ENCODE measurements at places on chromosomes 5 and 9.

DNA sequence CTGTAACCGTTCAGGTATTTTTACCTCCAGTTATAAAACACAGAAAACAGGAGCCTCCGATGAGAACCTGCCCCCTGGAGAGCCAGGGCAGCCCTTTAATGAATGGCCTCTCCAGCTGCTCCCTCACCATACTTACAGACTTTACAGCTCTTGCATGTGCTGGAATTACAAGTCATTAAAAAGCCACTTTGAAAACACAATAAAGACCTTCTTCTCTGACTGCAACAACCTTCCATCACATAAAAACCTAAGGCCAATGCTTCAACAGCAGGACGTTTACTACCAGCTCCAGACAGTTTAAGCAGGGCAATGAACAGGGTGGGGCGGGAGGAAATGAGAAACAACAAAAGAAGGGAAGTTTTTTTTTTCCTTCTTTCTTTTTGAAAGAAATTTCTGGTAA is 213.8 kb downstream of the MLLT3 start:
- no peak for DNase-seq

GRCh38 chr9:1273859-1274258 is 223.7 kb downstream of the DMRT2 start:
- DNase-seq: no peak

DNA sequence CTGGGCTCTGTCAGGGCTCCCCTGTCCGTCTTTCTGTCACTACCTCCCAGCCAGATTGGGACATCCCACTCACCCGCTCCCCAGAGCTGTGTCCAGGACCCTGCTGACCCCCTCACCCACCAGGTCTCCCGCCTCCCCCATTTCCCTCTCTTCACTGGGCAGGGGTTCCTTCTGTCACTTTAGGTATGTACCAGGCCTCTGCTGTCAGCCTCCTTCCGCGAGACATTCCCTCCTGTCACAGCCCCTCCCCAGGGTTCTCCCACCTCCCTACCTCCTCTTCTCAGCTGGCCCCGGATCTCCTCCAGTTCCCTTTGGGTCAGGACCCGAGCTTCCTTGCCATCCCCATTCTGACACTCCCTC is 488 bp downstream of the POLR1E start:
- no peak for DNase-seq

DNA sequence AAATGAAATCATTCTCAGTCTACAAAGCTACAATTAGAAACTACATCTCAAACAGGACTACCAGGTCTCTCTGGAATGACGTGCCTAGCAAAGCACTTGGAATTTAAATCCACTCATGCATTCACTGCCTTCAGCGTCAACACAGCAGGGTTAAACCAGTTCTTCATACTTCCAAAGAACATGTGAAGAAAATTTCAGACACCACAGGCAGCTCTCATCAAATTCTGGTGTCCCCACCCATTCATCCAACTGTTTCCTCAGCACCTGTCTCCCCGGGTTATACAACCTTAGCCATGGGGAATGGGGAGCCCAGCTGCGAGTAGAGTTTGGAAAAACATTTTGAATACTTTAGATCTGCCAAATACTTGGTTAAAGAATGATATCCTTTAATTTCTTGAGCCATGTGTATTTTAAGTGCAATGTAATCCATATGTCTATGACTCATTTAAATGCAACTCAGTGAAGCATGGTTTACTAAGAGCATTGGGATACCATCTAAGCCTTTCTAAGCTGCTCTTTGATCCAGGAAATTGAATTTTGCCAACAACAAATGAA is 17.5 kb downstream of the ADAM19 start:
- DNase-seq: no peak

DNA sequence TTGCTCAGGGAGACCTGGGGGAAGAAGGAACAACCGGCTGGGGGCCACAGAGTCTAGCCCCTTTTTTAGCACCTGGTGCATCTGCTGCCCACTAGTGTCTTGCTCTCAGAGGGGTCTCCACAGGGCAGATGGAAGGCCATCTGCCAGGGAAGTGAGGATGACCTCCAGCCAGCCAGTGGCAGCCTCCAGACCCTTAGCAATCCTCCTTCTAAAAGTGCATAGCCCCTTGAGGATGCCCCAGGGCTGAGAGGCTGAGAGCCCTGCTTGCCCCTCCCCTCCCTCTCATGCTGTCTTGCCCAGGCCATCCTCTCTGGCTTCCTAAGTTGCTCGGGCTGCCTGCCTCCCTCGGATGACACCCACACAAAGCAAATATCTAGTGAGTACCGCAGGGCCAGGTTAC is 81.5 kb upstream of the PANK3 start:
- DNase-seq: no peak

GRCh38 chr9:137666513-137666822 is 47.7 kb downstream of the EHMT1 start:
- no peak for DNase-seq

DNA sequence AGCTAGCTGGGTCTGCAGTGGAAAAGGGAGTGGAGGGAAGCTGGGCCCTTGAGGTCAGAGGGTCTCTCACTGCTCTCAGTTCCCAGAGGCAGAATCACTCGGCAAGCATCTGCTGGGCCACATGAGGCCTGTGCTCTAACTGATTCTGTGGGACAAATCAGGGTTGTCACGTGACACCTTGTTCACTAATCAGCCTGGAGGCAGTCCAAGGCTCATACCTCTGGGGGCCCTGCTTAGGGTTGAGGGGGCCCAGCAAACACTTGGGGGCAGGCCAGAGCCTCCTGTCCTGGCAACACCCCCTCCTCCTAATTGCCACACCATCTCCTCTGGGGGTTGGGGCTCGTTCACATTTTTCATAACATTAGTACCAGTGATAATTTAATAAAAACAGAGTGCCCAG is 9.1 kb upstream of the DPM2 start:
- DNase-seq: no peak

DNA sequence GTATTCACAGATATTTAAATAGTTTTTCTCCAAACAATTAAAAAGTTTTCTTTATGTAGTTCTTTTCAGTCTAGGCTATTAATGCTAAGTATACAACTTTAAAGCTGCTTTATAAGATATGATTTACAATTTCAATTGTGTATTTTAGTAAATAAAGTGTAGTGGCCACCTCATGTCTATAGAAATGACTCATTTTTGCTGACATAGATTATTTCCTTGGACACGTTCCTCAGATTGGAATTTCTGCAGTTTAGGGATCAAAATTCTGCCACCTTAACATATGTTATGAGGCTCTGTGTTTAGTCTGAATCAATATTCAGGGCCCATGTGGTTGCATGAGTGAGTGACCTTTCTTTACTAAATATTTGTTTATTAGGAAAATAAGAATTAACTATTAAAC is 750.2 kb downstream of the IRX1 start:
- no peak for DNase-seq

DNA sequence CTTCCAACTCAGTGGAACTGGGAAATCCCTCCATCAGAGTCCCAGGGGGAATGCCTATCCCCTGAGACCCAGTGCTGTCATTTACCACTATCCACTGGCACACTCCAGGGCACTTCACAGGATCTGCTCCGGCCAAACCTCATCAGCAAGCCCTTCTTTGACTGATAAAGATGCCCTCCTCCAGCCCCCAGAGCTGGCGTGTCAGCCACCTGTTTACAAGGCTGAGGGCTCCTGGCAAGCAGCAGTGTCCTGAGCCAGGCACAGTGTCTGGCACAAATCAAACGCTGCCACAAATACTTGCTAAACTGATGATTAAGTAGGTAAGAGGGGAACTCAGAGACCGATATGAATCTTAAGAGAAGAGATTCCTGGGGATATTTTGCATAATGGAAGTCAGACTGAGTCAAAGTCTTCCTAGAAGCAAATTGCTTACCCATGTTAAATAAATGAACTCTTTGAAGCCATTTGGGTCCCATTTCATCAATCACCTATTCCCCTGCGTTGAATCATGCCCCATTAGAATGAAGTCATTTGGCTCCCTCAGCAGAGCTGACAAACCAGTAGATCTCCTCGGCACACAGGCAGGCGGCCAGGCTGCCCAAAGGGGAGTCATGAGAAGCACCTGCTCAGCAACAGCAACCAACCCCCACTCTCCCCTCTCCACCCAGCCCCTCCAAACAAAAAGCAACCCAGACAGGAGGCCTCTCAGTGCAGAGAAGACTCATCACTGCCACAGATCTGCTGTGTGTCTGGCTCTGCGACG is 97.4 kb downstream of the CDK5RAP2 start:
- DNase-seq: no peak

DNA sequence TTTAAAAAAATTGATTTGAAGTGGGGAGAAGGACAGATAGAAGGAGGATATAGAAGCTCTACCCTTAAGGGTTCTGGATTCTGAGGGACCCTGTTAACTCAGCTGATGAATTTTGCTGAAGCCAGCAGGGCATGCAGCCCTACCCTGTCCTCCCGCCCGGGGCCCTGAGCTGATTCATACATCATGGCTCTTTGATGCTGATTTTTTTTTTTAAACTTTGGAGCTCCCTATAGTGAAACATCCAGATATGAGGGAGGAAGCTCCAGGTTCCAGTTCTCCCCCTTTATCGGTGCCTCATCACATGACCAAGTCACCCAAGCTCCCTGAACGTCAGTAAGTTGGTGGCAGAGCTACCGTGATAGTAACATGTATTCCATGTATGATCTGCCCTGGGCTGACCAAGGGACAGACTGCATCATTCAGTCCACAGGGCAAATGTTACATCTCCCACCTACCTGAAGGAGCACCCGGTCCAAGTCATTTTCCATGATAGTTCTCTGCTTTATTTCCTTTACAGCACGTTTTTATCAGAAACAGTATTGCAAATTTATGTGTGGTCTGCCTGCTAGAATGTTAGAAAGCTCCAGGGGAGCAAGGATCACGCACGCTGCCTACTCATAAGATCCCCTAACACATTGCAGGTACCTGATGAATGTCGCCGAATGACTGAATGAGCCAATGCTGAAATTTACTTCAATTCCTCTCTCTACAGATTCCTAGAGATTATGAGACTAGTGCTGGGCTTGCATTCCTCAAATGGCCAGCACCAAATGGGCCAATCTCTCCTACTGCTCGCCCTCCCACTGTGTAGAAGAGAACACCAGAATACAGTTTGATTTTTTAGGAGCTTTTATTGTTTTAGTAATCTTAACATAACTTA is 25.9 kb downstream of the SPARC start:
- DNase-seq: no peak

DNA sequence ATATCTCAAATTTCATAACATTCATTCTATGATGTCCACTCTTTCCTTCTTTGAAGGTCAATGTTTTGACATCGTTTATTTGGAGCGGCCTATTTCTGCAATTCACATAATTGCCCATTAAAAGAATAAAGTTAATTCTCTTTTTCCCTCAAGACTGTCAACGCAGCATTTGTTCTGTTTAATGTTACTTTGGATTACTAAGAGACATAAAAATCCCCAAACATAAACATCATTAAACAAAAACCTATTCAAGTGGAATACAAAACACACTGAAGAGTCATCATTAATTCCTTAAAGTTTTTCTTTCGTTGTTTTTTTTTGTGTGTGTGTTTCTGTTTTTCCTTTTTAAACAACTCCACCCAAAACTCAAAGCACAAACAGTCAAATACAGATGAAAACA is 151.1 kb downstream of the TRPM6 start:
- no peak for DNase-seq

GRCh38 chr9:81594415-81594814 is 94.9 kb downstream of the TLE1 start:
- no peak for DNase-seq

DNA sequence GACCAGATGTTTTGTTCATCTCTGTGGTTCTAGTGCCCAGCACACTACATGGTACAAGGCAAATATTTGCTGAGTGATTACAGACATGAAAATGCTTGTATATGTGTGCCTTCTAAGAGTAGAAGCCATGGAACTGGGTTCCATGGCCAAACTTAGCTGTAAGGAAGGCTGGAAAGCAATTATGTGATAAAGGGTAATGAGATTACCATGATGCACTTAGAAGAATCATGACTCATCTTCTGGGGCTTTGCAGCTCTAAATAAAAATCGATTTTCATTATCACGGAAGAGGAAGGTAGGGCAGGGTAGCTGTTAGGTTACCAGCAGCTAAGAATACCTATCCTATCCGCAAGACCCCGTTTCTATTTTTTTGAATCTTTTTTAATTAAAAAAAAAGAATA is 28.0 kb downstream of the RFK start:
- DNase-seq: no peak

DNA sequence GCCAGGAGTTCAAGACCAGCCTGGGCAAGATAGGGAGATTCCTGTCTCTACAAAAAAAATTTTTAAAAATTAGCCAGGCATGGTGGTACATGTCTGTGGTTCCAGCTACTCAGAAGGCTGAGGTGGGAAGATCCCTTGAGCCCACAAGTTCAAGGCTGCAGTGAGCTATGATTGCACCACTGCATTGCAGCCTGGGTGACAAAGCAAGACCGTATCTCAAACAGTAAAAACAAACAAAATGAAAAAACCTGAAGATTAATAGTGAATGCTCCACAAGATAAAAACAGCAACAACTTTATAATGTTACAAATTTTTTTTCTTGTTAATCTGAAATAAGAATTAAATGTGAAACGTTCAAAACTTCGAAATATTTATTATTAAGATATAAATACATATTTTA is 2.7 kb upstream of the TMEM267 start:
- peak; percentile 12 for DNase-seq

DNA sequence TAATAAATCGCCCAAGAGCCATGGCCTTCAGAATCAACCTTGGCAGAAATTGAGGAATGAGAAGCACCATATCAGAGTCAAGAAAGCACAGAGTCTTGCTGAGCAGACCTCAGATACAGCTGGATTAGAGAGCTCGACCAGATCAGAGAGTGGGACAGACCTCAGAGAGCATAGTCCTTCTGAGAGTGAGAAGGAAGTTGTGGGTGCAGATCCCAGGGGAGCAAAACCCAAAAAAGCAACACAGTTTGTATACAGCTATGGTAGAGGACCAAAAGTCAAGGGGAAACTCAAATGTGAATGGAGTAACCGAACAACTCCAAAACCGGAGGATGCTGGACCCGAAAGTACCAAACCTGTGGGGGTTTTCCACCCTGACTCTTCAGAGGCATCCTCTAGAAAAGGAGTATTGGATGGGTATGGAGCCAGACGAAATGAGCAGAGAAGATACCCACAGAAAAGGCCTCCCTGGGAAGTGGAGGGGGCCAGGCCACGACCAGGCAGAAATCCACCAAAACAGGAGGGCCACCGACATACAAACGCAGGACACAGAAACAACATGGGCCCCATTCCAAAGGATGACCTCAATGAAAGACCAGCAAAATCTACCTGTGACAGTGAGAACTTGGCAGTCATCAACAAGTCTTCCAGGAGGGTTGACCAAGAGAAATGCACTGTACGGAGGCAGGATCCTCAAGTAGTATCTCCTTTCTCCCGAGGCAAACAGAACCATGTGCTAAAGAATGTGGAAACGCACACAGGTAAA is 4.5 kb downstream of the NFX1 start:
- DNase-seq: no peak

DNA sequence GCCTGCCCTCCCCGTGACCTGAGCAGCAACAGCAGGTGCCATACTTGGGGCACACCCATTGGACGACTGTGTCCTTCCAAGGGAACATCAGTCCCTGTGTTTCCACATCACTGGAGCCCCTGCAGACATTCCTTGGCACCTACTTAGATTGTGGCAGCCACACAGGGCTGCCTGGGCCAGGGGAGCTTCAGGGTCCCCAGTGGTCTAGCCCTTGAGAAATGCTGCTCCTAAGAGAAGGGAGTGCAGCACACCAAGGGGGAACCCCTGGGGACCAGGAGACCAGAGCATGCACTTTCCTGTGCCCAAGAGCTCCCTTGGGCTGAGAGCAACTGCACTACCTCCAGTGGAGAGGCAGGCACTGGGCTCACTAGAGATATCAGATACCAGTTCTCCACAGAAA is 20.1 kb upstream of the ABLIM3 start:
- no peak for DNase-seq

GRCh38 chr5:13480834-13481233 is 463.7 kb downstream of the DNAH5 start:
- DNase-seq: no peak

- no peak for DNase-seq
These were observed 19.6 kb downstream of the ZNF131 start for GRCh38 chr5:43140286-43140685.
